ENCODE measurements at places on chromosomes 12 and 14.

DNA sequence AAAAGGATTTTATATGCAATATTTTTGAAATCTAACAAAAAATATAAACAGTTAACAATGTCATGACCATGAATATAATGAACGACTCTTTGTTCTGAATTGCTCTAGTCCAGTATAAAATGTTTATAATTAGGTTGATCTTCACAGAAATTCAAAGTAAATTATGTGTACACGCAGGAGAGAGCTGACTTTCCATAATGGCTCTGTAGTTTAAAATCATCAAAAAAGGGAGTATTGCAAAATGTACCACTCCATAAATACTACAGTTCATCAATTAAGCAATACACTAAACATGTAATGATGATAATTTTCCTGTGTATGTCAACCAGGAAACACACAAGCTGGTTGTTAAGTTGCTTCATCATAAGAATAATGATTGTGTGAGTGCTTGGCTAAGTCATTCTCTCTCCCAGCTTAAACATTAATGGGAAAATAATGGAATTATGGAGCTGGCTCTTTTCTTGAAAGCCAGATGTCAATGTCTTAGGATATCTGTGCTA is 189.5 kb upstream of the PLEKHG7 start:
- DNase-seq, result no peak

DNA sequence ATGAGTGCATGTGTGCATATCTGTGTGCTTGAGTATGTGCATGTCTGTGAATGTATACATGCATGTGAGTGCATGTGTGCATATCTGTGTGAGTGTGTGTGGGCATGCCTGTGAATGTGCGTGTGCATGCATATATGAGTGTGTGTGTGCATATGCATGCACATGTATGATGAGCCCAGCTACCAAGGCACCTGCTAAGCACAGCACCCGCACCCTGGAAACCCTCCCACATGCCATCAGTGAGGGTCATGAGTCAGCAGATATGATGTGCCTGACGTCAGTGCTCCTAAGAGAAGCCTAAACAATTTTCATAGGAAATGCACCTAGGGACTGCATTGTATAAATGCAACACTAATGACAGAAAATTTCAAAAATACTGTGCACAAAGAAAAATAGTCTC is 151.1 kb downstream of the KIF26A start:
- no peak for DNase-seq

DNA sequence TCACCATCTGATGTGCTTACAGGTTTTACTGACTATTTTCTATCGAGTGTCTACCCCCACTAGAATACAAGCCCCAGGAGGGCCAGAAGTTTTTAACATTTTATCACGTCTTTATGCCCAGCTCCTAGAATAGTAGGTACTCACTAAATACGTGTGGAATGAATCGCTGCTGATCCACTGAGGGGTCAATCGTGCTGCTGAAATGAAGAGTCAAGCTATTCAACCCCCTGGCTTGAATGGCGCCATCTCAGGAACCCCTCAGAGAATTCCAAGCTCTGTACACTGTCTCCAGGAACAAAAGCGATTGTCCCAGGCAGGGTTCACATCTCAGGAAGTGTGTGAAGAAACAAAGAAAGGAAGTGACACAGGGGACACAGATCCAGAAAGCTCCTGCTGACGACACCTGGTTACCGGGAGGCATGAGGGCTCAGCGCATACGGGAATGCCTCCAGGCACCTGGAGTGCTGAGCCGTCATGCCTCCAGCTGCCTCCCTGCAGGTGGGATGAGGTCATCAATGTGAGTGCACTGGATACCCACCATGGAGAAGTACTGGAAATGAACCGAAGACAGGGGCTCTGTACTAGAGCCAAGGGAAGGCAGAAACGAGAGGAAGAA is 45.6 kb downstream of the PITPNM2 start:
- no peak for DNase-seq

DNA sequence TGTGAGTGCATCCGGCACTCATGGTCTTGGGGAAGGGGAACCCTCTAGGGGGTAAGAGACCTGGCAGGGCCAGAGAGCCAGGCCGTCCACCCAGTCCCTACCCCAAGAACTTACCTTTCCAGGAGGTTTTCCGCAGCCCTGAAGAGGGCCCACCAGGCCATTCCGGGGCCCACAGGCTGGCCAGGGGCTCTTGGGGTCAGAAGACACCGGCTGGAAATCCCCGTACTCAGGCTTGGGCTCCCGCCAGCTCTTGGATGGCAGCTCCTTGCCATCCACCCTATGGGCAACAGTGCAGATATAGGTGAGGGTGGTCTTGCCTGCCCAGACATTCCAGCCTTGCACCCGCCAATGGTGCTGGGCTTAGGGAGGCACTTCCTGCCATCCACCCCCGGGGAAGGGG is 34.6 kb downstream of the NCKAP5L start:
- DNase-seq, result no peak

Measured in CD4-positive, alpha-beta T cell treated with Interferon alpha-2 for 1 hour (primary cell).